Stimulated activated CD8-positive, alpha-beta memory T cell treated with anti-CD3 and anti-CD28 coated beads, Interleukin-4, amount 100 ng/mL, for 48 hours (primary cell): ENCODE measurements at places on chromosomes 13 and 19.

GRCh38 chr19:35124098-35125060 is 8.8 kb downstream of the FXYD3 start:
- peak; percentile 89 for DNase-seq

DNA sequence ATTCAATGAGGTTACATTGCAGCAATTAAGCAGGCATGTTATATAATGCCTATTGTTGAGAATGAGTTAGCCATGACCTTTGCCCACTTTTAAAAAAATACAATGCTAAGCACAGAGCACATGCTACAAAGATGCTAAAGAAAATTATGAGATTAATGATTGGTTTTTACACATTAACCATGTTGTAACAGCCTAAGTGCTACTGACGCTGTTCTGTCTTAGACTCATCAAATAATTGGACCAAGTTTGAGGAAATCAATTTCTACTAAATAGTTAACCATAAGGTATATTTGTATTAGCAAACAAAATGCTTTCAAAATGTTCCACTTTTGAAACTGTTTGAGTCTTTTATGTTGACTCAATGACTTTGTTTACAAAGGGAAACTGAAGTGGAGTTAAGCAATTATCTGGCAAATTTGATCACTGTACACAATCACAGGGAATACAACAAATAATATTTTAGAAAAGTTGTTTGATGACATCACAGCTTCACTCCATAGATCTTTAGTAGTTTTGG is 14.3 kb downstream of the MIR17HG start:
- no peak for DNase-seq

DNA sequence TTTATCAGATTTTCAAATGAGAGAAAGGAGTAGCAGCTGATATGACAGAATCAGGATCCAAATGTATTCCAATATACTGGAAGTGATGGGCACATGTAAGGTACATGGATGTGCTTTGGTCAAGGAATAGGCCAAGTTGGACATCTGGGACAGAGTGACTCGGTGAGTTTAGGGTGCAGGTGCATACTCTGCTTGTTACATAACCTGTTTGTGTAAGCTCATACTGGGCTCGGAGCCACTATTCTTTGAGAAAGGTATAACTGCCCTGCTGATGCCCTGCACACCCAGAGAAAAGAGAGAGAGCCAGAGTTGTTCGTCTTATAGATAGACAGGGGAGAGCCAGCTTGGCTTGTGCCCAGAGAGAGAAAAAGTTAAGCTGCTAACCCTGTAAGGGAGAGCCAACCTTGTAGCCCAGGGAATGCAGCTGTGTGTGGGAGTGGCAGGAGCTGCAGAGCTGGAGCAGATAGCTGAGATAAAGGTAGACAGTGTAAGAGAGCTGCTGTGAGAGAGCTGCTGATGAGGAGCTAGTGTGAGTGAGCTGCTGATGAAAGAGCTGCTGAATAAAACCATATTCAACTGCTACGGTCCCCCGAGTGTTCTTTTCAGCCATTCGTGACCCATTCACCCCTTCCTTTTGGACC is 40.7 kb upstream of the N4BP2L1 start:
- DNase-seq, result no peak

DNA sequence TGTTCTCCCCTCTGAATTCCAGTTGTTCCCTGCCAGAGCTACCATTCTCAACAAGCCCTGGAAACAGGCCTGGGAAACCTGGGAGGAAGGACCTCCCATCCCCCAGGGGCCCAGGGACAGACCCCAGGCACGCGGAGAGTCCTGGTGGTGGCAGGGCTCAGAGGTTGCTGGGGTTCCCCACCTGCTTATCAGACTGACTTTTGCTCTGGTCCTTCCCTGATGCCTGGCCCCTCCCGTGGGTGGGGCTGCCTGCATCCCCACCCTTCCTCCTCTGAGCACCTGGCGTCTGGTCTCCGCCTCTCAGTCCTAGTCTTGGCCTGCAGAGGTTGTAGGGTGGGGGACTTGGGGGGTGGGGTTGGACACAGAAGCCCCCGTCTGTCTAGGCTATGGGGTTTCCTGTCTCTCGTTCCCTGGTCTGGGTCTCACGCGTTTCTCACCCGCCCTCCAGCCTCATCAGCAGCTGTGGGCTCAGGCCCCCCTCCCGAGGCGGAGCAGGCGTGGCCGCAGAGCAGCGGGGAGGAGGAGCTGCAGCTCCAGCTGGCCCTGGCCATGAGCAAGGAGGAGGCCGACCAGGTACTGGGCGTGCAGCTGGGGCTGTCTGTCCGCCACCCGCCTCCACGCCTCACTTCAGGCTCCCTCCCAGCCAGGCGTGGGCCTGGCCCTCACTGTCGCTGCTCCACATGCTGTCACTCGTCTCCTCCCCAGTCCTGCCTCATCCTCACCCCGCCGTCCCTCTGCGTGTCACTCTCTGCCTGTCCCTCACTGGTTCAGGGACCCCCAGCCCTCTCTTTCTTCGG is 13.6 kb downstream of the EPN1 start:
- no peak for DNase-seq

- no peak for DNase-seq
Observed at GRCh38 chr13:96273196-96273595, 183.3 kb downstream of the HS6ST3 start.

GRCh38 chr13:81957121-81957520 is 1616.2 kb upstream of the SPRY2 start:
- DNase-seq, result no peak

DNA sequence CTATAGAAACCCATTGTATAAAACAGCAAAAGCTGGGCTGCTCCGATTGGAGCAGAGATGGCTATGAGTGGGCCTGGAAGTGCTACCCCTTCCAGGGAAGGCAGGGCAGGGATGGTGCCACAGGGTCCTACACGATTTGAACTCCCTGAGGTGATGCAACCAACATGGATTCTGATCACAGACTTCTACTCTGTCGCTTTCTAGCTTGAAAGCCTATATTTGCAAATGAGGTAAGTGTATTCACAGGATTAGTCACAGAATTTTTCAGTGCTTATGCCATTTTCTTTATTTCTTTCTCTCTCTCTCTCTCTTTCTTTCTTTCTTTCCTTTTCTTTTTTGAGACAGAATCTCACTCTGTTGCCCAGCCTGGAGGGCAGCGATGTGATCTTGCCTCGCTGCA is 179.0 kb downstream of the SPRY2 start:
- no peak for DNase-seq
